ENCODE measurements at places on chromosomes 2 and 18.

- peak; percentile 53 for DNase-seq
Measured at GRCh38 chr18:22311301-22311700, 106.4 kb downstream of the CTAGE1 start.

GRCh38 chr2:84477886-84478285 lies 18.8 kb upstream of the SUCLG1 start:
- DNase-seq: no peak

DNA sequence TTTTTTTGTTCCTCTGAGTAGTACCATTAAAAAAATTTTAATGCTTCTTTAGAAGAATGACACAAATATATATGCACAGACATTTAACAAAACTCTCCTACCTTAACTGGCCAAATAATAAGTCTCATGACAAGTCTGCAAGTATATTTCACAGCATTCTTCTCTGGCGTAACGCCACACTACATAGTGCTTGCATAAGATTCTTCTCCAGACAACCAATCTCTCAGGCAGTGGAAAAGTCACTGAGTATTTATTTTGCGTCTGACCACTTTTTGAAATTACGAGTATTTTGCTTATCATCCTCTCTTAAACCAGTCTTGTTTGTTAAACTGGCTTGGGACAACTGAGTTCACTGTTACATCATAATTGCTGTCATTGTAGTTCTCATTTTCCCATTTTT lies 749.2 kb downstream of the ADCYAP1 start:
- no peak for DNase-seq

DNA sequence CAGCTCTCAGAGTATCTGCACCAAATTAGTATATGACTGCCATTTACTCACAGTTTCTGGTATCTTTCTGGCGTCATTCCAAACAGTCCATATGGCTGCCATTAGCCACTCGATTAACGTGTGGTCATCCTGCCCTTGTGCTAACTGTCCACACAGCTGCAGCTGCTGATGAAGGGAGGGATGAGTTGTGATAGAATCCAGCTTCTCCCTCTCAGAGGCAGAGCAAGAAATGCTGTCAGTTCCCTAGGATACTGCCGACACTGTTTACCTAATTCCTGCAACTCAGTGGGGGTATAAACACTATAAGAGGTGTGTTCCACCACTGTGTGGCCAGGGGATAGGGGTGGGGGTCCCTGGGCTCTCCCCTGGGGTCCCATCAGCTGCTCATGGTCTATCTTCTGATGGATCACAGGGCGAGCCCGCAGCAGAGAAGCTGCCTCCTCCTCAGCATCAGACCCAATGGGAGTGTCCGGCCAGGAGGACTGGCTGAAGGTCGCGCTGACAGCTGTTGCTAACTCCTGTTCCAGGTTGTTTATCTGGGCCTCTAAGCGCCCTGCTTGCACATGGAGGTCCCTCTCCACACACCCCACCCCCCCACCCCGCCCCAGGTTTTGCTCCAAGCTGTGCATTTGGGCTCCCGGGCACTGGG lies 17.3 kb upstream of the KLHL23 start:
- DNase-seq: no peak

GRCh38 chr2:169965495-169965894 lies 138.2 kb downstream of the UBR3 start:
- DNase-seq: no peak

DNA sequence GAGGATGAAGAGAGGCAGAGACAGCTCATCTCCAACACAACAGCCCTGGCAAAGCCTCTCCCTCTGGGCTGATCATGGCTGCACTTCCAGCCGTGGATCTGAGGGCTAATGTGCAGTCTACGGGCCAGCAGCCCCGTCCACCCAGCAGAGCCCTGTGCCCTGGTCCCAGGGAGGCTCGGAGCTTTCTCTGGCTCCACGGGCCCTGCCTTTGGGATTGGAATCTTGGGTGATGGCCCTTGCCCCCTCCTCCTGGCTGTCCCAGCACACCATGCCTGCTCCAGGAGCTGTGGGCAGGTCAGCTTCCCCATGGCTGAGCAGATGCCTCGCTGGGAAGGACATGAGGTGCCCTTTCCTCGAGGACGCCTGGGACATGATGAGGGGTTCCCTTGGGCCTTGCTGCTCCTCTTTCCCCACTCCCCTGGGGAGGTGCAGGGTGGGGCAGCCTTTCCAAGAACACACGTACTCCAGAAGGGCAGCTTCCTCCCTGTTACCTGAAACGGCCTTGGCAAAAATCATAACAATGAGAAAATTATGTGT lies 66.9 kb downstream of the C18orf63 start:
- DNase-seq: no peak

Data from PC-3 (cell line).